ENCODE measurements at places on chromosomes 4 and X.

DNA sequence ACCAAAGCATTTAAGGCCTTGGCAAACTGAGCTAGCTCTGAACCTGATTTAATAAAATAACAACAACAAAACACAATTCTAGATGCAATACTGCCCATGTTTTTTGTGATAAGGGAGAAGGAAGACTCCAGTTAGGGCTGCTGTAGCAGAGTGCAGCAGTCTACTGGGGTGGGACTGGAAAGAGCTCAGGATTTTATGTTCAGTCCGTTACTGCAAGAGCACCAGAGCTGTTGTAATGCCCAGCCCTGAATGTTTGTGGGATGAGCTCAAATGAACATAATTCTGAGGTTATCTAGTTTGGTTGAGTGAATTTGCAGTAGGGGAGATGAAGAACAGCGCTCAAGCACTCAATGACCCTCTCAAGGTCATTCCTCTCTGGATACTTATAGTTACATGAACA is 743.8 kb downstream of the FAT4 start:
- DNase-seq = no peak

GRCh38 chr4:3613967-3614730 is 81.9 kb upstream of the LRPAP1 start:
- no peak for DNase-seq

DNA sequence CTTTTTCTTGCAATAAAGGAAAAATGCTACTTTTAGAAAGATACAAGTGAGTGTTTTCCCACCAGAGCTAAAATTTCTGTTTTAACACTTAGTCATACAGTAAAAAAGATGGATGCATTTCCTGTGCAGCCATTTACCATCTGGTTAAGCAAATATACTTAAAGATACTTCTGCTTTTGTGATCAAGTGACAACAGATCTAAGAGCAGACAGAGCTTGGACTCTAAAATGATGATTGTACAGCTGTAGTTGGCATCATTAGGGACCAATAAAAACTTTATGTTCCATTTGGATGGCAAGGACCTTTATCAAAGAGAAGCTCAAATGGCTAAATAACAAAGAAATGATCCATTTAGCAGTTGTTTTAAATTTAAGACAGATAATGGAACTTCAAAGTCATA is 270.8 kb downstream of the FSTL5 start:
- no peak for DNase-seq

DNA sequence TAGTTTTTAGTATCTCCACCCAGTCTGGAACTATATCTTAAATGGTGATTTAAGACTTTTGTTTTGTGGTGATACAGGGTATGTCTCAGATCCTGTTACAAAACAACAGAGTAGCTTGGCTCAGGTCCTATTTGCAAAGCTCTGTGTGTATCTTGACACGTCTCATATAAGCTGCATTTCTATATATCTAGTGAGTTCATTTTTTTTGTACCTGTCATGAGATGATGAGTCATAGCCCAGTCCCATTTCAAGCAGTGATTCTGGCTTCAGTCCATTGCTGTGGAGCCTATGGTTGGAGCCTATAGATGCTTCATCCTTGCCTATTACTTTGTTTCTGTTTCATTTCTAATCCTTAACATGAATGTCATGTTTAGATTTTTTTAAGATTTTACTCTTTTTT is 23.0 kb downstream of the GRXCR1 start:
- DNase-seq = peak; percentile 13

DNA sequence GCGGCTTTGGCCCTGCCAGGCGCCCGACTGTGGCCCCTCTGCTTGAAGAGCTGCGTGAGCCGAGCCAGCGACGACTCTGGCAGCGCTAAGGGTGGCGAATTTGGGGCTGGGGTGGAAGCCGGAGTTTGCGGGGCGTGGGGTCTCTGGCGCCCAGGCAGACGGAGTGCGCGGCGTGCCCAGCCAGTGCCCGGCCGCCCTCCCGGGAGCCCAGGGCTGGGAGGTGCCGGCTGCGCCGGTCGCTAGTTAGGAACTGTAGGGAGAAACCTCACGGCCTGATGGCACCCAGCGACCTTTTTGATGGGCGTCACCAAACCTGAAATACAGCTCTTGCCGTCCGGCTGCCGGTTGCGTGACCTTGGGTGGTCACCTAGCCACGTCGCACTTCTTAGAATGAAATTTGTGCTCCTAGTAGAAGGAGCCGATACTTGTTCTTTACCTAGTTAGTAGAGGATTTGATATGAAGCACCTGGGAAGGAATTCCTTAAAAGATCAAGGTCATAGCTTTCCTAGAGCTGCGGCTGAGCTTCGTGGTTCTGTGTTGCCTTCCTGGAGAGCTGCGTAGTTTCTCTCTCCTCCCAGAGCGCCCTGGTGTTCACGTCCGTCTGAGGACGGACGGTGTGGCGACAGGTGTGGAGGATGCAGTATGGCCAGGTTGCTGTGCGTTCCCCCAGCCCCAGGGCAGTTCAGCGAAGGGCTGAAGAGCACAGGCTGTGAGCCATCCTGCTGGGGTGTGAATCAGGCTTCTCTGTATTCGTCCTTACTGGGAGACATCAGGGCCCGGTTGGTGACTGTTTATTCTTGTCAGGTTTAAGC is 680 bp downstream of the MAEA start:
- no peak for DNase-seq

GRCh38 chrX:33285550-33285949 is 74.2 kb upstream of the DMD start:
- DNase-seq = no peak

DNA sequence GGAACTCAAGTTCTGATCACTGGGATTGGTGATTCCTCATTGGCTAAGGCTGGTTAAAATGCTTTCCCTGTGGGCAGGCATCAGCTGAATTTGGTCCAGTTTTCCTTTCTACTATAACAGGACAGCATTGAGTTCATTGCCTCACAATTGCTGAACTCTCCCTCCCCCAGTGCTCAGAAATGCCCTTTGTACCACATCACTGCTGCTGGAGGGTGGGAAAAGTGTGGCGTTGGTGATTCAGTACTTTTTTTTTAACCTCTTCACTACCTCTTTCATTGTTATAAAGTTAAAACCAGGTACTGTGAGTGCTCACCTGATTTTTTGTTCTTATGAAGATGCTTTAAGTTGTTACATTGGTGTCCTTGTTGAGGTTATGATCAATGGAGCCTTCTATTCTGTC is 69.3 kb upstream of the IL2 start:
- peak; percentile 65 for DNase-seq

DNA sequence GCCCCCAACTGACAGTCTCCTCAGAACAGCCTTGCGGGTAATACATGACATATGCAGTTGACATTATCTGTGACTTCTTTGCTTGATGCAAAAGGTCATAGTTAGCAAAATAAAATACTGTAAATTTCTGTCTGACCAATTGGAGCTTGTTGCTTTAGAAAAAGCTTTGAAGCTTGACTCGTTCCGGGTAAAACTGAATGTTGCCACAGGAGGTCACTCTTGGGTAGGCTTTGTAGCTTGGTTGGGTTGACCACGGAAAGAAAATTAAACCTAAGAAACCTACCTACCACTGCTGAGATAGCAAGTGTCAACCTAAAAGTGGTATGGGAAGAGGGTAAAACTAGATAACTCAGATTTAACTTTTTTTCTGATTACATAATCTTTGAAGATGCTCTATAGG is 23.2 kb downstream of the PRPS2 start:
- peak; percentile 48 for DNase-seq

DNA sequence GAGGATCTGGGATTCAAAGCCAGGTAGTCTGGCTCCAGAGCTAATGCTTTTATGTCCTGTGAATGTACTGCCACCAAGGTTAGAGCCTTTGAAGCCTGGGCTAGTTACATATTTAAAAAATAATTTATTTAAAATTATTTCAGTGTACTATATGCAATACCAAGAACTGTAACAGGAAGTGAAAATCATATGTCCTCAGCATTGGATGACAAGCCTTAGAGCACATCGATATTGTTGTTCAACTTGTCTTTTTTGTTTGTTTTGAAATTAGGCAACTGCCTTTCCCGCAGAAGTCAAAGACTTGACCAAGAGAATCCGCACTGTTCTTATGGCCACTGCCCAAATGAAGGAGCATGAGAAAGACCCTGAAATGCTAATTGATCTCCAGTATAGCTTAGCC is 73.1 kb upstream of the IL13RA1 start:
- DNase-seq = no peak

- DNase-seq = peak; percentile 18
These were observed 99.8 kb downstream of the PPP1R2C start for GRCh38 chrX:42678133-42678532.

- no peak for DNase-seq
These were observed 537.5 kb downstream of the BCOR start for GRCh38 chrX:39560271-39560670.

GRCh38 chr4:90124276-90124675 is 2.9 kb upstream of the CCSER1 start:
- DNase-seq = no peak

GRCh38 chr4:154467886-154468285 is 23.7 kb downstream of the DCHS2 start:
- DNase-seq = no peak

DNA sequence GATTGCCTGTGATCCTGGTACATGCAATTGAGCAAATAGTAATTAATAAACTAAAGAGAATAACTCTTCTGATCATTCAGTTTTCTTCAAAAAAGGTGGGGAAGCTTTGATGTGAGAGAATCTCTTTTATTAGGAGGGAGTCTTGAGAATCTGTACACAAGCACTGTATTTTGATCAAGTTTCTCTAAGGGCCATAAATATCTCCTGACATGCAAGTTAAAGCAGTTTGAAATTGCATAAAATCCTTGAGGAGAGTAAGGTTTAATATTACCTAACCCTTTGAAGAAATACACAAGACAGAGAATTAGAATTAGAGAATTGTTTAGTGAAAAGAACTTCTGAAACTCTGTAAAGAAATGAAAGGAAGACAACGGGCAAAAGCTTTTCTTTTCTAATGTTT is 326.9 kb downstream of the FAT4 start:
- peak; percentile 6 for DNase-seq

GRCh38 chr4:150337734-150338133 is 244.2 kb upstream of the MAB21L2 start:
- DNase-seq = peak; percentile 50

DNA sequence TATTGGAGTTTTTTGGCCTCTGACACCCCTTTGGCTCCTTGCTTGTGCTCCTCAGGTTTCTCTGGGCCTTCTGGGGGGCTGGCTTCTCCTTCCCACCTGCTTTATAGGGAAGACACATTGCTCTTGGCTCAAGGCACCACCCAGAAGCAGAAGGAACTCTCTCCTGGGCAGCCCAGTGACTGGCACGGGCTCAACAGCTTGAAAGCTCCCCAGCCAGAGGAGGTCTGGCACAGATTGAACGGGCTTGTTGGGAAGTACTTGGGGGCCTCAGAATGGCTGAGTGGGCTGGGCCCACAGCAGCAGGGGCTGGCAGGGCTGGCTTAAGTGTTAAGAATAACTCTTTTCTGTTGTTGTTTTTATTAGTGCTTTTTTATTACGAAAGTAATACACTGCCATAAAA is 11.2 kb upstream of the ZNF185 start:
- no peak for DNase-seq

GRCh38 chr4:54842226-54842625 is 184.5 kb downstream of the KIT start:
- DNase-seq = no peak

DNA sequence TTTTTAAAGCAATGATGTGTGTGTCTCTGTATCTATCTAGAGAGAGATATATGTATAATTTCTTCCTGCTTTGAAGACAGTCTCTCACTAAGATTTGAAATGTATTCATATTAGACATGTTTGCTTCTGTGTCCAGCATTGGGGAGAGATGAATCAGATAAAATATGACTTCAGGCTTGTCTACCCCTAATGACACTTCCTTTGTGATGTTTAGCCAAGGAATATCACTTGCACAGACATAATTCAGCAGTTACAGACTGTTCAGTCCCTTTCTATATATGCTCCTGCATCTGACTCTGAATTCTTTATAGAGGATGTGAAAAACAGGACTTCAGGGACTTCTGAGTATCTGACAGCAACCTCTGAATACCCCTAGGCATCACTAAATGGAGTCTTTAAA is 158.4 kb downstream of the DCLK2 start:
- DNase-seq = no peak

DNA sequence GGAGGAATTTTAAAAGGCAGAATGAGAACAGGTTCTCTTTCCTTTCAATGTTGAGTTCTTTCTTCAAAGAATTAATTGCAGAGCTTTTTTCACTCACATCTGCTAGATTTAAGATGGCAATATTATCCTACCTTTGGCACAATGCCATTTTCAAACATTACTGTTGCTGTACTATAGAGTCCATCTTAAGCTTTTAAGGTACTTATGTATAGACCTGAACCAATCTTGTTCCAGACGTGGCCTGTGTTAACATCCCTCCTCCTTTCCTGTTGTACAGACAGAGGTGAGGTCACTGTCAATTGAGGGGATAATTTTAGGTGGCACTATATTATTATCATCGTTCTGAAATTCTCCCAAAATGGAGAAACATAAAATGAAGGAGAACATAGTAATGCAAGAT is 53.0 kb upstream of the MYOZ2 start:
- DNase-seq = no peak

DNA sequence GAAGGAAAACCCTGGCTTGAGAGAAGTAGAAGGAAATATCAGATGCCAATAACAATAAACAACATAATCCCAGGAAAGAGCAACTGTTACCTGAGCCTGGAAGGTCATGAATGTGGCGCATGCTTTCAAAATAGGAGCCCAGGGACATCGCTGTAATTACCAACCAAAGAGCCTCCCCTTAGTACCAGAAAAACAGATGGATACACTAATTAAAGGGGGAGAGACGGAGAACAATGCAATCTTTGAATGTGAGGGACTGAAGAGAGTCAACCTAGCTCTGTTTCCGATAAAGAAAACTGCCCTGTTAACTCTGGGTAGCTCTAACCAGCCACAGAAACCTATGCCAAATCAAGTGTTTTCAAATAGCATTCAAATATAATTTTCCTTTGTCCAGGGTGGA is 161.4 kb downstream of the ENOX2 start:
- no peak for DNase-seq

DNA sequence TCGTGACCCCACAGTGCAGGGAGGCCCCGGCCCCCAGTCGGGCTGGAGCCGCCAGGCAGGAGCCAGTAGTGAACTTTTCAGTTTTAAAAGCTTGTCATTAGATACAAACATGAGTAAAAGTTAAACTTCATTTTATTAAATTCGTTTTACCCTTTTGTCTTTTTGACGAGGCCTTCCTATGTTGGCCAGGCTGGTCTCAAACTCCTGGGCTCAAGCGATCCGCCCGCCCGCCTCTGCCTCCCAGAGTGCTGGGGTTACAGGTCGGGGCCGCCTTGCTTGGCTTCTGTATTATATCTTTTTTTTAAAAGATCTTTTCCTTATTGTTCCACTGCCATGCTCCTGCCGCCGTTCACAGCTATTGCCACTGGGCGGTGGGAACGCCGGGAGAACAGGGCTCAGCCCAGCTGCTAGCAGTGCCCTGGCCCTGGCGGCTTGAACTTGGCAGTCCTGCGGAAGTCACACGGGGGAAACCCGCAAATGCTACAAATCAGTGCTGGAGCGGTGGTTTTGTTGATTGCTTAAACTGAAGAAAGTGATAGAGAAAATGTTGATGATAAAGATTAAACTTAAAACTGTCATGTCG is 968 bp upstream of the NELFA start:
- peak; percentile 71 for DNase-seq

DNA sequence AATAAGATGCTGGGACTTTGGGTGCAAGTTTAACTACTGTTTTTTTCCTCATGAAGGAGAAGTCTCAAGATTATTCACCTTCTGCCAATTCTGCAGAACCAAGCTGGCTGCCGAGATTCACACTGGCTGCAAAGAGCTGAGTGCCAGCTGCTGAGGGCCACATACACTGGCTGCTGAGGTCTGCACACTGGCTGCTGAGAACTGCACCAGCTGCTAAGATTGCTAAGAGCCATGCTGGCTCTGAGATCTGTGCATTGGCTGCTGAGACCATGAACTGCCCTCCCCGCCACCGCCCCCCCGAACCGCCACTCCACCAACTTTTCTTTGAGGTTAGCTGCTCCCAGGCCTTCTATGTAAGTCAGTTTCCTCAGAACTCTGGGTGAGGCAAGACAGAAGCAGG is 330.3 kb downstream of the CBLL2 start:
- no peak for DNase-seq
